T-helper 22 cell (primary cell): ENCODE measurements at places on chromosomes 1 and 21.
A peak's percentile ranks its signal among the peaks of the same experiment; 100 is the strongest.

GRCh38 chr1:31785020-31785946 is 21.1 kb upstream of the ADGRB2 start:
- no peak for DNase-seq

GRCh38 chr21:46002841-46003574 is 21.4 kb downstream of the COL6A1 start:
- no peak for DNase-seq

GRCh38 chr1:36420836-36421317 is 23.2 kb upstream of the LSM10 start:
- peak; percentile 67 for DNase-seq

- no peak for DNase-seq
These were observed 10.6 kb downstream of the PLXNA2 start for GRCh38 chr1:208233546-208233945.

GRCh38 chr1:27400082-27400962 is 7.9 kb downstream of the GPR3 start:
- no peak for DNase-seq

DNA sequence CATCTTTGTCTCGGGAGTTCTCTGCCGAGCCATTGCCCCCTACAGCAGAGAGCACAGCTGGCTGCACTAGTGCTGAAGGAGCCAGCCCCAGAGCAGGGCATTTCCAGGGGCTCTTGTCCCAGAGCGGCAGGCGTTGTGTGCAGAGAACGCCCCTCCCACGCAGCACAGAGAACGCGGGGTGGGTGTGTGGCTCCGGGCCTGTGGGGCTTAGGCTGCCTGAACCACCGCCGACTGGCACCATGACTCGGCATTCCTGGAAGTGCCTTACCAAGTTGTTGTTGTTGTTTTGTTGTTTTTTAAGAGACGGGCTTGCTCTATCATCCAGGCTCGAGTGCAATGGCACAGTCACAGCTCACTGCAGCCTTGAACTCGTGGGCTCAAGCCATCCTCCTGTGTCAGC is 15.8 kb upstream of the DIP2A start:
- no peak for DNase-seq

DNA sequence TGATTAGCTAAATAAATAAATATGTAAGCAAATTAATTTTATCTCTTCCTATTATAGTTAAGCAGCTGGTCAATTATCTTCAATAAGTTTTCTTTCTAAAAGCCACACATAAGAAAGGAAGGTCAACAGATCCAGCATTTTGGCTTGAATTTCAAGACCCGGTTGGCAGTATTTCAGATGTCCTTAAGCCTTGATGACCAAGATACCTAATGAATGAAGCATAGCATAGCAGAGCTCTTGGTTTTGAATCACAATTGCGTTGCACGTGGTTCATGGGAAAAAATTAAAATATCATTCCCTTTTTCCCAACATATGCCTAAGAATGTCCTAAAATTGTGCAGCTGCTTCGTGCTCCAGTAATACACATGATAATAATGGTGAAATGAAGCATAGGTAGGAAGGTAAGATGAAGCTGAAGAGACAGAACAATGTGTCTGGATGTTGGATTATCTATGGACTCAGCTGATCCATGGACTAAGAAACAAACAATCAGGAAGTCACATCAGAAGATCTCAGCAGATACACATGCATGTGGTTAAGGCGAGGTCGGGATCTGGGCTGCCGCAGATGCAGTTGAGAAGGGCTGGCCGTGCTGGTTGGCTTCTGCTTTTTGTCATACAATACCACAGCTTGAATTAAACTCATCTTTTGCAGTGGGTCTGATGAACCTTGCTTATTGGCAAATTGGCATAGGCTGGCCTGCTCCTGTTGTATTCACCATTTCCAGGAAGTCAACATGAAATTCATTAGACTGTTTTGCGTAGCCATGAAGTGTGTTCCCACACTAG is 284.9 kb upstream of the RUNX1 start:
- DNase-seq: no peak

GRCh38 chr1:151549199-151549598 is 9.1 kb downstream of the TUFT1 start:
- DNase-seq: no peak

GRCh38 chr1:206117151-206117948 is at the start of gene AVPR1B:
Gene AVPR1B (minus strand): TSS chr1:206117388. CDS start chr1:206116890, 498 bp downstream.
- DNase-seq: no peak

GRCh38 chr1:23366598-23366997 is 3.0 kb downstream of the ZNF436 start:
- no peak for DNase-seq

- DNase-seq: no peak
These were observed 3.3 kb upstream of the CAPN9 start for GRCh38 chr1:230743899-230744298.

DNA sequence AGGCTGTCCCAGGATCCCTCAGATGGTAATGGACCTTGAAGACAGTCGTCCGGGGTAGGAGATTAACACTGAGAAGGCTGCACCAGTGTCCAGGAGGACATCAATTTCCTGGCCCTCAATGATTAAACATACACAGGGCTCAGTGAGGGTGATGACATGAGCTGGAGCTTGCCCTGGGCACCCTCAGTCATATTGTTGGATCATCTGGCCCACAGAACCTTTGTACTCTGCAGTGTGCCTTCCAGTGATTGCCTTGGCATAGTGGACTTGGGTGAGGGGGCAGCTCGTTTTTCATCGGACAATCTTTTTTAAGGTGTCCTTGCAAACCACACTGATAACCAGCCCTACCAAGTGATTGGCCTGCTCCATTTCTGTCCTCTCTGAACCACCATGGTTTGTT is 111.1 kb upstream of the SGIP1 start:
- no peak for DNase-seq

DNA sequence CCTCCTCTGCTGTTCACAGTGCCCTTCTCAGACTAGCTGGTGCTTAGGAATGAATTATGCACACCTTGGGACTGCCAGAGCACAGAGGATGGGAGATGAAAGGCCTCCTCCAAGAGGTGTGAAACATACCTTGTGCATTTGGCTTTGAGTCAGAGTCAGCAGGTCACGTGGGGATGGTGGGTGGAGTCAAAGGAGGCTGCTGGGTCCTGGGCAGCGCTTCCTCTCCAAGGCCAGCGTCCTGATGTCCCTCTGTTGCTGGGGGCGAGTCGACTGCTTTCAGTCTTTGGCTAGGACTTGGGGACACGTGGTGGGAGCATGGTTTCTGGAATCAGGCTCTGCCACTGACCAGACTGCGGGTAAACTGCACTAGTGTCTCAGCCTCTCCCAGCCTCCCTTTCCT is 91.2 kb downstream of the AJAP1 start:
- no peak for DNase-seq

GRCh38 chr1:63822540-63822939 is 48.7 kb downstream of the ROR1 start:
- no peak for DNase-seq

DNA sequence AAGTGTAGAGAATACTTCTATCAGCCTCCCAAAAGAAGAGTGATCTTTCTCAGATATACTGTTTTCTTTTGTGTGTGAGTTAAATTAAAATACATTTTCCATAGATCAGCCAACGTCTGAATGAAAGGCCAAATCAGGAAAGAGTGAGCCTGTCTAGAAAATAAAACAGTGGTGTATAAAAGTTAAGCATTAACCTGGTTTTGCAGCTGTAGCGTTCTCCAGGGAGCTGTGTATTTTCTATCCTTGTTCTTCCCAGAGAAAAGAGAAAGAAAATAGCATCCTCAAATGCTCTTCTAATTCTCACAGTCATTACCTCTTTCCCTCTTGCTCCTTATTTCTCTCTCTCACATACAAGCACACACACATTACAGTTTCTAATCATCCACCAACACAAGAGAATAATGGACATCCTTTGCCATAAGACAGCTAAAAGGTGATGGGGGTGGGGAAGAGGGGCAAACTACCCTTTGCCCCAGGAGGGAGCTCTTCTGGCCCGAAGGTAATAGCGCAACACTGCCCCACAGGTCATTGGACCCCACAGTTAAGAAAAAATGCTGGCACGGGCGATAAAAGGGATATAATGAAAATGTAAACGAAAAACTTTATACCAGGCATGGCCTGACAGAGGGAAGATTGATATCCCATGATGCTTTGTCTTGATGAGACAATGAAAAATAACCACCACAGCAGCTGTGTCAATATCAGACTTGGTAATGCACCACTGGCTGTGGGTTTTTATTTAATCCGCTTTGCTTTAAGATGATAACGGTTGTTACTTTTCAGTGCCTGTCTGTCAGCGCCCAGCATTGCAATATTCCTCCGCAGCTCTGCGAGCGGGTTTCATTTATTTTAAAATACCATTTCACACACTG is 150.3 kb downstream of the NUF2 start:
- no peak for DNase-seq

DNA sequence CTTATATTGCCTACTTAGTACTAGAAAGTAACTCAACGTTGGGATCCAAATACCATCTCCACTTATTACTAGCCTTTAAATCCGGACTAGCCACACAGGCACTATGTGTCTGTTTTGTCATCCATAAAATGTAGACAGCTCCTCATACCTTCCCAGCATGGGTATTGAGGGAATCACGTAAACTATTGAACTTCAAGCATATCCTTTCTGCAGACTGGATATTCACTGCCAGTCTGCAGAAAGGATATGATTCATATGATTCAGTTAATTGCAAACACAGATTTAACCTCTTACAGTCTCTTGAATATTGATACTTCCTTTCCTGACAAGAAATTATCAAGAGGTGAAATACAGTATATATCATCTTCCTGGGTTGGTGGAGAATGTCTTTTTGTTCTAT is 186.0 kb downstream of the LEPR start:
- DNase-seq: no peak

DNA sequence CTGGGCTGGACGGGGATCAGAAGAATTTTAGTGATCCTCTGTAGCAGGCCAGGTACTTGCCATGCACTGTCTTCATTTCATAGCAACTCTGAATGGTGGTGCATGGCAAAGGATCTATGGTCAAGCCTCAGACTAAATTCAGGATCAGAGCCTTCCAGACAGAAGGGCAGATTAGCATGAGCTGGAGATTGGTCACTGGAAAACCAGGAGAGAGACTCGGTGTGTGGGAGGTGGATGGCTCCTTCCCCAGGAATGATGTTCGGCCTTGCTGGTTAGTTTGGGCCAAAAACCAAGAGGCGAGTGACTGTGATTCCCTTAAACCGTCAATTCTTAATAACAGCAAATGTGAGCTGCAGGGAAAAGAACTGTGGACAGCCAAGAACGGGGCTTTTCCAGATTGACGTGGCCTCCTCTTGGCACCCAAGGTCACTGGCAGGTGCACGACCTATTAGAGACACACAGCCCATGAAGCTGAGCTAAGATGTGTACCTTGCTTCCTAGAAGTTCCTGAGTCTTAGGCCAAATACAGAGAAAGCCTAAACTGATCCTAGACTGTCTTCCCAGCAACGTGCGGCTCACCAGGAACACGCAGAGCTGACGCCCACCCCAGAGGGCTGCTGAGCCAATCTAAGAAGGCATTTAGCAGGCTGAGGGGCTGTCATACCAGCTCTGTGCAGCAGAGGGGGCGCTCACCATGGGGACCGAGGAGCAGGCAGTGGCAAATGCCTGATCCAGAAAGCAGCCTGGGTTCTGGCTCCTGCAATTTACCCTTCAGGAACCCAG is 18.5 kb downstream of the ALDH4A1 start:
- DNase-seq: peak; percentile 32

- no peak for DNase-seq
These were observed 6.9 kb upstream of the NUAK2 start for GRCh38 chr1:205328476-205328875.

GRCh38 chr1:189658381-189658780 is 819.3 kb downstream of the BRINP3 start:
- no peak for DNase-seq

DNA sequence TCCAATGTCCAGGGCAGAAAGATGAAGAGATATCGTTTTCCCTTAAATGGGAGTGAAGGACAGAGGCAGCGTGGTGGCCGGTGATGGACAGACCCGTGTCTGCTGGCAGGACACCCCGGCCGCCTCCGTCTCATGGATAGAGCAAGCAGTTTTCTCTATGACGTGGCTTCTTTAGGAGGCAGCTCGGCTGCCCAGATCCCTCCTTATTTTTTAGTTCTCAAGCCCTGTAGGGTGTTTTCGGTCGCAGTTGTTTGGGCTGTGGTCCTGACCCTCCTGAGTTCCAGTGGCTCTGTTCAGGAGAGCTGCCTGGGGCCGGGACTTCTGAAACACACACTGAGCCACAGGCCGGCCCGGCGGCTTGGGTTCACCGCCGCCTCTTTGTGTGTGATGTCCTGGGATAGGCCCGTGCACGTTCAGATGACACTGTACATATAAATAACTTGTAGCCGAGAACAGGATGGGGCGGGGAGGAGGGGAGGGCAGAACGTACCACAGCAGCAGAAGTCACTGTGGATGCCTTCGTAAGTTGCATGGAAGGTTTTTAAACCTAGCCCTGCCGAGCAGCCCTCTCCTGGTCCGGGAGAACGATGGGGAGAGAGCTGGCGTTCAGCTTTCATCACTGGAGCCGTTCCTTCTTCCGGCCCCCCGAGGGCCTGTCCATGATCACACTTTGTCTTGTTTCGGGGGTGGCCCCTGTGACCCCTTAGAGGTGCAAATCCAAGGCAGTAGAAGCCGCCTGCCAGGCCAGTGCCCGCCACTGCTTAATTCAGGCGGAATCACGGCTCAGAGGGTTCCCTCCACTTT is 65.2 kb downstream of the SIK1 start:
- peak; percentile 34 for DNase-seq

DNA sequence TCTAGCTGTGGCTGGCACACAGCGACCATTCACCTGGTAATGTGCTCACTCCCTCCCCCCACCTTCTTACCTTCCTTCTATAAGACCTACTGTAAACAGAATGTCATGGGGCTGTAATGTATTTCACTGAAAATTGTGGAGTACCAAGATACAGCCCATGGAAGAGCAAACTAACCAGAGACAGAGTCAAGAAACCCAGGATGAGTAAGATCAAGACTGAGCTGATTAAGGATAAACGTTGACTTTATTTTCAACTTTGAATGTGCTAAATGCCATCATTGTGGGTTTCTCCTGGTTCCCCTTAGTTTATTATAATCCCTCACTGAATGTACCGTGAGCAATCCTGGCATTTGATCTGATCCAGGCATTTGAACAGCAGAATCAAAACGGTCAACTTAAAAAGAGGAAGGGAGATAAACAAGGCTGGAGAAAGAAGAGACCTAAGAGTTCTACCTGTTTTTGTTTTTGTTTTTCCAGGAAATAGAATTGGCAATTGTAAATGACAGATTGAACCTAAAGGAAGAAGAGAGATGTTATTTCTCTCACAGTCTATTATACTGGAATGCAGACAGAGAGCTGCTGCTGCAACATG is 16.1 kb upstream of the ATP1B1 start:
- DNase-seq: no peak
